GDM1 (cell line): ENCODE measurements at places on chromosomes 3 and 15.

DNA sequence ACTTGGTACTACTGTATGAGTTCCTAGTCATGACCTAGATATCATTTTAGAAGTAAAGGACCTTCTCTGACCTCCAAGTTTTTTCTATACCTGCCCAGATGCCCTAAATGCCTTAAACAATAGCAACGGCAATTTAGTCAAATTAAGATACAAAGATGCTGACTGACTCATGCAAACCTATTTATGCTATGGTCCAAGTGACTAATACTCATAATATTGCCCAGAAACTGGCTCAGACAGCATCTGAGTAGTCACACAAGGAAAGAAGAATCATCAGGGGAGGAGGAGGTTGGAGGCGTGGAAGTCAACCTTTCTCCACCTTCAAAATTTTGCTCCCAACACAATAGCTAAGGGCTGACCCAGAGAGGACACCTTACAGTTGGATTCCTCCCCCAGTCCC is 6.8 kb downstream of the FYCO1 start:
- DNase-seq = no peak

- peak; percentile 79 for DNase-seq
These were observed 113.3 kb downstream of the IQSEC1 start for GRCh38 chr3:12959838-12960378.

- no peak for DNase-seq
These were observed 18.4 kb downstream of the ATR start for GRCh38 chr3:142560118-142560517.

GRCh38 chr3:151989621-151990020 is 116.2 kb downstream of the SUCNR1 start:
- DNase-seq = no peak

- no peak for DNase-seq
These were observed 723 bp downstream of the CPNE4 start for GRCh38 chr3:132034097-132034485.

DNA sequence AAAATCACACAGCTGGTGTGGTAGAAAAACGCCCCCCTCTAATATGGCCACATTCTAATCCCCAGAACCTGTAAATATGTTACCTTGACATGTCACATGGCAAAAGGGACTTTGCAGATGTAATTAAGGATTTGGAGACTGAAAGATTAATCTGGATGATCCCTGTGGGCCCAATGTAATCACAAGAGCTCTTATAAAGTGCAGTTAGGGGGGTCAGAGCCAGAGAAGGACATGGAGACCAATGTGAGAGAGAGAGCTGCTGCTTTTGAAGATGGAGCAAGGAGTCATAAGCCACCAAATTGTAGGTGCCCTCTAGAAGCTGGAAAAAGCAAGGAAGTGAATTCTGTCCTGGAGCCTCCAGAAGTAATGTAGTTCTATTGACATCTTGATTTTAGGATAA is 152.6 kb downstream of the PEX5L start:
- DNase-seq = no peak

DNA sequence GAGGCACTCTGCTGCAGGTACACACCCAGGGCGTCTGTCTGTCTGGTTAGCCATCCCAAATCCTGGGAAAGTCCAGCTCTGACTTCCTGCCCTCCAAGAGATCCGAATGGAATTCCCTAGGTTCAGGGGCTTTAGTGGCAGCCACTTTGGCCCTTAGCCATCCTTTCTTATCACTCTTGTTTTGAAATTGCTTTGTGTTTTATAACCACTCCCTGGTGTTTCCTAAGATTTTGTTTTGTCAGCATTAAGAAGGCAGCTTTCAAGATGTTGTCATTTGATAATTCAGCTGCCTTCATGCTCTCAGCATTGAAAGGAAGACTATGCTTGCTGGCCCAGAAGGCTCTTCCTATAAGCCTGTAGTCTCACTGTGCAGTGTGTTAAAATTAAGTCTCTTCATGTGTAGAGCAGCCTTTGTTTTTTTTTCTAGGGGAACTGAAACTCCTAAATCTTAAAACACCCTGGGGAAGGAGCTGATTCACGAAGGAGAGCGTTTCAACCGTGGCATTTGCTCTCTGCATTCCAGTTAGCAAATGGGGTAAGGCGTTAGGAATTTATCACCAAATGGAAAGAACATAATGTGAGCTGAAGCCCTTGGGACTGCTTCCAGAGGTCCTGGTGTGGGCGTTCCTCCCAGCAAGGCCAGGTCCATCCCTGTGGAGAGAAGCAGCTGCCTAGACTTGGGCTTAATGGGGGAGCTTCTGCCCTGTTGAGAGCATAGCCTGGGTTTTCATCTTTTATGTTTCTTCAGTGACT is 14.2 kb upstream of the CLEC3B start:
- DNase-seq = no peak

- no peak for DNase-seq
These were observed 328.3 kb downstream of the THSD4 start for GRCh38 chr15:71443538-71443937.

- DNase-seq = no peak
These were observed 5.6 kb downstream of the PIK3CB start for GRCh38 chr3:138829097-138829496.

GRCh38 chr3:152339881-152340505 is 71.3 kb downstream of the MBNL1 start:
- no peak for DNase-seq

DNA sequence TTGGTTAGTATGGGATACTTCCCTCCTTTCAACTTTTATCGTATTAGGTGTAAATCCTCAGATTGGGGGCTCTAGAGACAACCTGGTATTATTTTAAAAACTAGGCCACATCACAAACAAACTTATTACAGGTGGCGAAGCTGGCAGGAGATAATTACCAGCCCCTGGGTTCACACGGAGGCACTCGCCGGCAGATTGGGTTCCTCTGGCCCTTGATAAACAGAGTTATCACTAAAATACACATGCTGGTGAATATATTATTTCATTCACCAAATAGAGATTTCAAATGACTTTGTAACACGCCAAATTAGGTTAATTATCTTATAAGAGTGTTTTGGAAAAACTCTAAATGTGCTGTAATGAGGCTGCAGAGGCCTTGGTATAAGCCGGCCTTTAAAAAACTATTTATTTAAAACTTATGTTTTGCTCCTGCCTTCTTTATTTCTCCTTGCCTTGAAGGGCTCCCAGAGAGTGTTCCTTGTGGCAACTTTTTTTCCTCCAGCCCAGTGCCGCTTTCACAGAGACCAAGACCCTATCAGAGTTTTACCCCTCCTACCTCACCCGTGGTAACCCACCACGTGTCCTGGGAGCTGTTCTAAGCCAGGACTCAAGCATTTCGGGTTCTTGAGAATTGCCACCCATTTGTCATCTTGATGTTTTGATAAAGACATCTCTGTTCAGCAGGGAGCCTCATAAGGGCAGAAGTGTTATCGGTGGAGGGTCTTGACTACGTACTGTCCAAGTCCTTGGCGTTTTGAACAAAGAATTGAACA is 468.6 kb upstream of the CFAP20DC start:
- DNase-seq = no peak
